ENCODE measurements at places on chromosomes 16 and 17.

DNA sequence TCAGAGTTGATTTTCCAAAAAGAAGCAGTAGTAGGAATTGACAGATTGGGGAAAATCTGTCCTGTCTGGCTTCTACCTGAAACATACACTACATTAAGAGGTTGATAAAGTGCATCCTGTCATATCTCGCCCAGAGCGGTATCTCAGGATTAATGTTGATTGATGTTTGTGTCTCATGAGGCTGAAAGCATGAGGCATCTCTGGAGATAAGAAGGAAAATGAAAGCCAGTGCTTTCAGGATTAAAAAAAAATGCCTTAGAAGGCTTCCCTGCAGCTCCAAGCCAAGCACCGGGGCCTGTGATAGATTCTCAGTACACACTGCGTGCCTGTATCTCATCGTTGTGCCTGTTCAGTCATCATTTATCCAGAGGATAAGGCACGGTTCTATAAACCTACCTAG lies 26.4 kb upstream of the CD300E start:
- no peak for DNase-seq

- DNase-seq, result peak; percentile 43
These were observed 19.0 kb downstream of the HEATR9 start for GRCh38 chr17:35849469-35850348.

GRCh38 chr17:38747463-38748148 lies 530 bp downstream of the PCGF2 start:
- no peak for DNase-seq

- DNase-seq, result no peak
These were observed 590.3 kb upstream of the GOT2 start for GRCh38 chr16:59324462-59324861.
